ENCODE measurements at places on chromosomes 11 and 22. TPM values are rescaled to one million over a fixed set of nuclear protein-coding genes. Genes with fewer than 3 reads are reported as not detected.

DDX25 gene
- not detected for total RNA-seq

RAB3IL1 gene
- total RNA-seq, result 32.2 TPM

SAA2 gene
- total RNA-seq, result 19.4 TPM

CBL gene
- 15.5 TPM for total RNA-seq

LINC01488 gene
- total RNA-seq, result not detected

CCDC157 gene
- total RNA-seq, result 4.2 TPM

MISFA gene
- total RNA-seq, result not detected

RIBC2 gene
- total RNA-seq, result 0.49 TPM

PDGFB gene
- total RNA-seq, result 4.7 TPM

RAPSN gene
- not detected for total RNA-seq

SPI1 gene
- 15.5 TPM for total RNA-seq

OR5A1 gene
- total RNA-seq, result not detected

NRIP3 gene
- total RNA-seq, result 1.2 TPM

CCDC73 gene
- total RNA-seq, result not detected

TTC28 gene
- 41.7 TPM for total RNA-seq

TRIM22 gene
- total RNA-seq, result 32.7 TPM

SLC43A1 gene
- 22.6 TPM for total RNA-seq

BIRC2 gene
- total RNA-seq, result 52.1 TPM

HBG2 gene
- not detected for total RNA-seq

IL17REL gene
- not detected for total RNA-seq

REXO2 gene
- 146 TPM for total RNA-seq

MIAT gene
- total RNA-seq, result 2.7 TPM

MGAT3 gene
- 0.98 TPM for total RNA-seq

OR10A2 gene
- total RNA-seq, result not detected

CAT gene
- total RNA-seq, result 108 TPM

TRIM49 gene
- not detected for total RNA-seq

PHOX2A gene
- total RNA-seq, result 3.4 TPM
